Breast epithelium (tissue), 4 donors: ENCODE measurements at places on chromosomes 2 and 18.

- no peak for DNase-seq
Observed at GRCh38 chr2:198517976-198518375, 713.6 kb downstream of the PLCL1 start.

GRCh38 chr2:233012301-233012971 is 620 bp downstream of the NGEF start:
- DNase-seq = peak; percentile 24

GRCh38 chr2:181844551-181845290 is 46.8 kb upstream of the ITPRID2 start:
- DNase-seq = no peak

DNA sequence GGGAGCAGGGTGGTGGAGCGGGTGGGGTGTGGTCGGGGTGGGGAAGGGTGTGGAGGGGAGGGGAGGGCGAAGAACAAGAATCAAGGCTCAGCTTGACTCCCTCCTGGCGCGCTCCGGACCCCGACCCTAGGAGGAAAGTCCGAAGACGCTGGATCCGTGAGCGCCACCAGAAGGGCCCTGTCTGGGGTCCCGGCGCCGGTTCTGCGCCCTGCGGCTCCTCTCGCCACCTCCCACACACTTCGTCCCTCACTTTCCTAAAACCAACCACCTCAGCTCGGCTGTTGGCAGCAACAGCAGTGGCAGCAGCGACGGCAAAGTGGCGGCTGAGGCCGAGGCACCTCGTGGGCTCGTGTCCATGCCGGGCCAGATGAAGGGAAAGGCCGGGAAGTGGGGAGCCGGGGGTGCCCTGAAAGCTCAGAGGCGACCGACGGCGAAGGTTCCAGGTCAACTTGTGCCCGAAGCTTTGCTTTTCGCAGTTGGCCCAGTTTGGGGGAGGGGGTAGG is 2.1 kb downstream of the KLHL14 start:
- no peak for DNase-seq

- DNase-seq = no peak
Observed at GRCh38 chr2:148582679-148583511, 61.7 kb upstream of the EPC2 start.

GRCh38 chr2:22253171-22253570 is 1129.4 kb downstream of the TDRD15 start:
- DNase-seq = no peak

DNA sequence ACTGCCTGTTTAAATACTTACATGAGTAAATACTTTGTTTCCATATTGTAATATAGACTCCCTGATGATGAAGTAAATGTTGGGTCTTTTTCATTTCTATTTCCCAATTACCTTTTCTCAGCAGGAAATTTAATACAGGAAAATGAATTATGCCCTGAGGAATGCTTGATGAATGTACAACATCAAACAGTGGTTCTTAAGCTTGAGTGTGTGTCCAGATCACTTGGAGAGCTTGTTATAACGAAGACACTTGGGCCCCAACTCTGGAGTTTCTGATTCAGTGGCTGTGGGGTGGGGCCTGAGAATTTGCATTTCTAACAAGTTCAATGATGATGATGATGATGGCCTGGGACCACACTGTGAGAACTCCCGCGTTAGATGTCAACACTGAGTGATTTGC is 7.1 kb upstream of the ME2 start:
- DNase-seq = no peak

DNA sequence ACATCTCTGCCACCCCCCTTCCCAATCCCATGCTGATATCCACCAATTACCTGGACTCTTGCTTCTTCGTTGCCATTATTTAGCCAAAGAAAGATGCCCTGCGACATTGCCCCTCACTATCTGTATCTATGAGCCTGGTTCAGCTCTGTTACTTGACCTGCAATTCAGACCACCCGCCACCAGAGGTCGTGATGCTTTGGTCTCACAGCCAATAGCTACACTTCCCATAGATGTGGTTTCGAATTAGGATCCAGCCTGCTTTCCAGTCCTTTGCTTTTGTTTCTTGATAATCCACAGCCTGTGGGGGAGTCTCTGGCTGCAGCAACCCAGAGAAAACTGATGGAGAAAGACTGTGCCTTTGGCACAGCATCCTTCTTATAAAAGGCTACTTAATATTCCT is 239.4 kb downstream of the KLHL29 start:
- no peak for DNase-seq

DNA sequence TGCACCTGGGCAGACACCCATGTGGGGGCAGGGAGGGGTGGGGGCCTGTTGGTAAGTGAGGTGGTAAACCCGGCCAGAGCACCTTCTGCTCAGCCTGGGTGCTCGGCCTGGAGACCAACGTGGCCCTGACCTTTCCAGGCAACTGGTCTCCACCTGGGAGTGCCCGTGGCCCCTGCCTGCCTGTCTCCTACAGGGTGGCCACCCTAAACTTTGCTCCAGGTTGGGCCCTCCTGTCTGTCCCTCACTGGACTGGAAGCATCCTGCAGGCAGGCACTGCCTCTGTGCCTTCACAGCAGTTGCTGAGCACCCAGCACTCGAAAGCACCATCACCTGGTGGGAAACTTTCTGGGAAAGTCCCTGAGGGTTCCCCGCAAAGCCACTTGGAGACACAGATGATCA is 171.3 kb downstream of the TWIST2 start:
- no peak for DNase-seq

GRCh38 chr2:137939026-137939425 is 25.2 kb upstream of the HNMT start:
- DNase-seq = no peak

- DNase-seq = no peak
Observed at GRCh38 chr2:98749066-98749450, 18.1 kb upstream of the MGAT4A start.

- no peak for DNase-seq
Observed at GRCh38 chr18:48263914-48264902, 145.0 kb downstream of the ZBTB7C start.

DNA sequence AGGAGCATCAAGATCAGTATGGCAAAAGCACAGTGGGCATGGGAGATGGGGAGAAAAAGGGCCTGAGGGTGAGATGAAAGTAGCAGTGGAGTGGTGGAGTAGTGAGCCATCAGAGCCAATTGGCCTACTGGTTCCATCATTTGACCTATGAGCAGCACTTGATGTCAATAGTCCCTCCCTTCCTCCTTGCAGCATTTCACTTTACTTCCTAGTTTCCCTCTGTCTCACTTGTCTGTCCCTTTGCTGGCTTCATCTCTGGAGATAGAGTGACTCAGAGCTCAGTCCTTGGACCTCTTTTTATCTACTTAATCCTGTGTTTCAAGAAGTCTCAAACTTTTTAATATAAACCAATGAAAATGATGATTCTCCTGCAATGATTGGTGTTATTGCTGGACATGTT is 32.1 kb downstream of the FBXO48 start:
- no peak for DNase-seq

- DNase-seq = no peak
Observed at GRCh38 chr2:38818565-38818964, 40.6 kb downstream of the GEMIN6 start.

DNA sequence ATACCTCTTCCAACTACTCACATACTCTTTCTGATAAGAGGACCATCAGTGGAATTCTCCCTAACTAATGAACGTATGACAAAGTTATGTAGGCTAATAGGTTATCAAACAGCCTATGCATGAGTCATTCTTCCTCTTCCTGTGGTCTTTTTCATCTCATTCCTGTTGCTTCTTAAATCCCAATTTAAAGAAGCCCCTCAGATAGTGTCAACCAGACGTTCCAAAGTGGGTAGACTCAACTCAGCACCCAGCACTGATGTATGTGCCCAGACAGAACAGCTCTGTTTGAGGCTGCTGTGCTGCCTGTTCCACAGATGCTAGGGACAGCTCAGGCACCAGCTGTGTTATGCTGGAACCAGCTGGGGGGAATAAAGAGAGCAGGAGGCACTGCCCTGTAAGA is 52.6 kb downstream of the CXCR4 start:
- no peak for DNase-seq

DNA sequence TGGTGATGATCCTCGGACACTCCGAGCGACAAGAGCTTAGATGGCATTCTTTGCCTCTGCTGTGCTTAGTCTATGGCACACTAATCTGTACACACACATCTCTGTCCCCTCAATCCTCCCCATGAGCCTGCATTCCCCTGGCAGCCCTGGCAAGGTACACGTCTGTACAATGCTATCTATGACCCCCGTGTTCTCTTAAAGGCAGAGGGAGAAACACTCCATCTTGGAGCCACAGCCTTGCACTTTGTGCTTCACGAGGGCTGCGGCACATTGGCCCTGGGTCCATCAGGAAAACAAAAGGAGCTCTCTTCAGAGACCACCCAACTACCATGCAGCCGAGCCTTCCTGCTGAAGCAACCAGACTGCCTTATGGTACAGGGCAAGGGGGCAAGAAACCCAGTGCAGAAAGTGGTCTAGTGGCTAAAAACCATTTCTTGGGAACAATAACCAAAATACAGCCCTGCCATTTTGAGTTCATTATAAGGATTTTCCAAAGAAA is 42.5 kb downstream of the STEAP3 start:
- DNase-seq = no peak

- no peak for DNase-seq
Observed at GRCh38 chr2:149815941-149816340, 228.4 kb upstream of the MMADHC start.

DNA sequence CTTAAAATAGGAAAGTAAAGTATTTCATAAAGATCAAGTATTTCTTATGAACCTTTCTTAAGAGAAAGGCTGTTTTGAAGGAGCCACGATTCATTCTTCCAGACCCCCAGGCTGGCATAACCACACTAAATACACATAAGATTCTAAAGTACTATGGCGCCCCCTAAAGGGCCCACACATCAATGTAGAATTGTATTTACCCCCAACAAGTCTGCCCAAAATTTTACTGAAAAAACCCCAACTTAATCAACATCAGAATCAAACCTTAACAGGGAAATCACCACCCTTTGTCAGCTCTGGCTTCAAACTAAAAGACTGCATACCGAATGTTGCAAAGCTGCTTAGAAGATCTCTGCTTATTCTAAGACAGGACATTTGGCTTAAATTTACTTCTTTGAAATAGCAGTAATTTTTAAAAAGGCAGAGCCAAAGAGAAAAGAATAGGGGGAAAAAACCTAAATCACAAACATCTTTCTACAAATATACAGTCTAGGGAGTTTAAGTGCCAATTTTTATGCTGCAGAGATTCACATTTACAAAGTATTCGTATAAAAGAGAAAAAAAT is 20.4 kb upstream of the BCL2 start:
- DNase-seq = no peak

DNA sequence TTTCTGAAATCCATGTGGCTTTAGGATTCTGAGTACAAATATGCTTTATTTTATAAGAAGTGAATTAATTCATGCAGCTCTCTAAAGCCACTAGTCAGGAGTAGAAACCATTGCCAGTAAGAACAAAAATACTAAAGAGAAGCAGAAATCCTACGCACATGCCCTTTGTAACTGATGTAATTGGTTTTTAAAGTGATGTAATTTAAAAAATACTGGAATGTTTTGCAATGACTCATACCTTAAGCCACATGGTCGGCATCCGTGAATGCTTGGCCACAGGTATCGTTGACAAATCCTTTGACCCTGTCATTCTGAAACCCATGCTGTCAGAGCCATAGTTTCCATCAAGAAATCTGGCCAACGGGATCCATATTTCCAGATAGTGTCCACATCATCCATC is 213.3 kb downstream of the ACKR3 start:
- DNase-seq = no peak

- DNase-seq = no peak
Observed at GRCh38 chr18:2027016-2027415, 544.3 kb downstream of the METTL4 start.

GRCh38 chr18:8751692-8752091 is 46.3 kb downstream of the MTCL1 start:
- DNase-seq = no peak

GRCh38 chr2:234031207-234031606 is 19.3 kb upstream of the SPP2 start:
- DNase-seq = no peak

DNA sequence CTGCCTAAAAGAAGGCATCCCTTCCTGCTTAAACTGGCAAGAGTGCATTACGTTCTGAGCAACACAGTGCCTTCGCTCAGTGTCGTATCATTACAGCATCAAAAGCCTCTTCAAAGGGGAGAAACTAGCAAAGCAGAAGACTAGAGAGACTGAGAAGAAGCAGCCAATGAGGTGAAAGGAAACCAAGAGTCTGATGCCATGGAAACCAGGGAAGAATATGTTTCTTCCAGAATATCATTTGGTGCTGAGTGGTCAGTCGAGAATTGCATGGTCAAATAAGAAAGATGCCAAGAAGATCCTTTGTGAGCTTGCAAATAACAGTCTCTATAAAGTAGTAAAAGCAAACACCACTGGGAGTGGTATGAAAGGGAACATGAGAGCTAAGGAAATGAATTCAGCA is 312.1 kb upstream of the CHST9 start:
- DNase-seq = no peak

- no peak for DNase-seq
Observed at GRCh38 chr2:30331038-30331437, 99.7 kb downstream of the LBH start.

DNA sequence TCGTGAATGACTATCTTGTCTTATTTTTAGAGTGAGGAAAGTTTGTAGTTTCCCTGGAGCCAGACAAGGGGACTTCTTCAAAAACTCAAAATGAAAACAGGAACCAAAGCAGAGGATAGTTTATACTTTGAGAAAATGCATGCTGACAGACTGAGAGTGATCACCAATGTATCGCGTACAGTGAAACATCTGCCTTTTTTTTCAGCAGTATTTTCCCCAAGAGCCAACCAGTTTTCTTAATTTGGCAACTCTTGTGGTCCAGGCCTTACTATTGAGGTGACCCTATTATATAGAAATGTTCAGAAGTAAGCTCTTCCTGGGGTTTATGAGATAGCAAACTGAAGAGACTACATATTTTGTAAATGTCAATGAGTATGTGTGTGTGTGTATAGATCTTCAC is 153.7 kb upstream of the VRK2 start:
- DNase-seq = no peak

DNA sequence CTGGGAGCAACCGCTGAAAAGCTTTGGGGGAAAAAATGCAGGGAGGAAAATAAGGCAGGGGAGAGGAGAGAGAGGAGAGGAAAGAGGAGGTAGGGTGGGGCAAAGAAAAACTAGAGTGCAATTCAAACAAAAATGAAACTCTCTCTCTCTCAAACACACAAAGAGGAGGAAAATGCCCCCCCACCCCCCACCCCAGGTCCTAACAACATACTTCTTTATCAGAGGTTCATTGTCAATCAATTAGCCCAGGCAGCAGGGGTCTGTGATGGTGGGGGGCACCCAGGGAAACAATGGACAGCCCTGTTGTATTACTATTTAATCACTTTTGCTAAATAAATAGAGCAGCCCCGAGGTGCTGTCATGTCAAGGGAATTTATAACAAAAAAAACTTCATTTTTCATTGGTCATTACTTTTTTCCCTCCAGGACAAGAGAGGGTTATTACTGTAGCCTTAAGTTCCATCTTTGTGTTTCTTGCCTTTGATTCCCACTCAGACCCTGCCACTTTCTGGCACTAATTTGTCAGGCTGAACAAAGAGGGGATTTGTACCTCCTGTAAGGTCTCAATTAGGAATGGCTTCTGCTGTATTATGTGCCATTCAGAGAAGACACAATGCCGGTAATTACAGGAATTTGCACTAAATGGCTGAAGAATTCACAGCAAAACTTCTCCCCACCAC is 55.0 kb downstream of the PLEKHM3 start:
- no peak for DNase-seq
